ENCODE measurements at places on chromosomes 7 and 10.

DNA sequence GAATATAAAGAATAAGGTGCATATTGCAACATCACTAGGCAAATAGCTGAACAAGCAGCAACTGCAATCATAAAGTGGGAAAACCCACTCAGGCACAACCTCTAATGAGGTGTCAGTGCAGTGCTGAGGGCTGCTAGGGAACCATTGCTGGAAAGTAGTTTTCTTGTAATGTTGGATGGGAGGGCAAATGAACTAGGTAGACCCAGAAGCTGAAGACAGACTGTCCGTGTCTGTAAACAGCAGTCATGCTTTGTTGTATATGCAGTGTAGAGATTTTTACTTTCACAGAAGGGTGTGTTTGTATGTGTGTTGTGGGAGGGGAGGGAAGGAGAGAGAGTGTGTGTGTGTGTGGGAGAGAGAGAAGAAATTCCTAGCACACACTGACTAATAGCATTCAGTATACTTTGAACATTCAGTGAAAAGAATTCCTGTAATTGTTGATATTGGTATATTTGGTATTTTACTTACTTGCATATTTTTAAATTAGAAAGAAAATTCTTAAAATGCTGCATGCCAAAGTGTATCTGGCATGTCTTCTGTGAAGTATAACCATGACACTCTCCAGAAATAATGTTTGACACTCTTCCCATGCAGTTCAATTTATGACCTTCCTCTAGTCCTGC, 28.8 kb downstream of the ITGB8 start:
- no peak for DNase-seq

DNA sequence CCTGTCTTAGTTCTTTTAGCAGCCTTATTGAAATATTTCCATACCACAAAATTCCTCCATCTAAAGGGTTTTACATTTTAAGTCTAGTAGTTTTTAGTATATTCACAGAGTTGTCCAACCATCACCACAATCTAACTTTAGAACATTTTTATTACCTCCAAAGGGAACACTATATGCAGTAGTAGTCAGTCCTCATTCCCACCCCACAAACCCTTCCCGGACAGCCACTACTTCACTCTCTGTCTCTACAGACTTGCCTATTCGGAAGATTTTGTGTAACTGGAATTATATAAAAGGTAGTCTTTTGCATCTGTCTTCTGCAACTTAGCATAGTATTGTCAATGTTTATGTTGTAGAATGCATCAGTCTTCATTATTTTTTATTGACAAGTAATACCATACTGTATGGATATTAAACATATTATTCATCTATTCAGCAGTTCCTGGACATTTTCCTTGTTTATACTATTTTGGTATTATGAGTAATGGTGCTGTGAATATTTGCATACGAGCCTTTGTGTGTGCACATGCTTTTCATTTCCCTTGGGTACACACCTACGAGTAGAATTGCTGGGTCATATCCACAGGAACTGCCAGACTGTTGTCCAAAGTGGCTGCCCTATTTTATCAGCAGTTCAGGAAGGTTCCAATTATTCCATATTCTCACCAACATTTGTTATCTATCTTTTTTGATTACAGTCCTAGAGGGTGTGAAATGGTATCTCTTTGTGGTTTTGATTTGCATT, 60.9 kb upstream of the LANCL2 start:
- no peak for DNase-seq

DNA sequence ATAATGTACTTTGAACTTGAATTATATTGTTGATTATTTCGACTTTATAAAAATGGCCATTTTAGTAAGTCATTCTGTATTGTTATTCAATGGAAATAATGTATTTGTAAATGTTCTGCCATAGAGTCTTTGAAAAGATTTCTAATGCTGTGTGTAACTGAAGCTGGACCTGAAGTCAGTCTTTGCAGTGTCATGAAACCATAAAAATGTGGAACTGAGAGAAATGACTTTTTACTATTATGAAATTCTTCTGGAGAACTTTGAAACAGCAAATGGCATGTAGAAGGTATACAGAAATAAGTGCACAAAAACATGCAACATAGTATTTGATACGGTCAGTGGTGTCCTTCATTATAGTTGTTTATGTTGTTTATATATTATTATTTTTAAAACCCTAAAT, 59.7 kb upstream of the ADRA2A start:
- DNase-seq, result no peak

- no peak for DNase-seq
Observed at GRCh38 chr10:132558516-132559413, 21.2 kb downstream of the INPP5A start.

GRCh38 chr10:49726593-49726992, 35.5 kb downstream of the OGDHL start:
- DNase-seq, result no peak

Measured in MM.1S (cell line).